ENCODE measurements at places on chromosomes 4 and X.

GRCh38 chr4:187021436-187022205, 298.0 kb upstream of the FAT1 start:
- no peak for DNase-seq

DNA sequence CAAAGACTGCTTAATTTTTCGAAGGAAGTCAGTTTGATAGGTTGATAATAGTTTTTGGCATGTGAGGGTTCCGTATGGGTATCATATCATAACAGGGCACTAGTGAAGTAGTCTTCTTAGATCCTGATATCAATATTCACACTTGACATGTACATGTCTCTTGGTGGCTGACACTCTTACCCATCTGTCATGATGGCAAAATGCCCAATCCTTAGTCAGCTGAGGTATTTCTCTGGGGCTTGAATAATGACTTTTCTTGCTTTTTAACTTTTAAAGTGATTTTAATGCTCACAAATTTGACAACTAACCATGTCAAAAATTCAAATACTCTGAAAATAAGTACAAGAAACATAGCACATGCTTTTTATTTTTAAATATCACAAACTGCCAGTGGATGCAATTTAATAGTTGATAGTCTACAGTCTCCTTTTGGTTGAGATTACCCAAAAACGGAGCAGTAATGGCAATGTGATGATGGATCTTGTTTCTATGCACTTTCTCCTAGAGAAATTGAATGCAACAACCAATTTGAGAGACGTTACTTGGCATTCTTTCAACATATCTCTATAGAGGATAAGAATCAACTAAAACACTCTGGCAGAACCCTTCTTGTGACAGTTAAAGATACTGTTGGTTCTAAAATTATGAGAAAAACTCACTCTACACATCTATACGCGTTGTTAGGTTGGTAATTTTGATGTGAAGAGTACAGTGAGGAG, 552.9 kb upstream of the PABPC4L start:
- no peak for DNase-seq

DNA sequence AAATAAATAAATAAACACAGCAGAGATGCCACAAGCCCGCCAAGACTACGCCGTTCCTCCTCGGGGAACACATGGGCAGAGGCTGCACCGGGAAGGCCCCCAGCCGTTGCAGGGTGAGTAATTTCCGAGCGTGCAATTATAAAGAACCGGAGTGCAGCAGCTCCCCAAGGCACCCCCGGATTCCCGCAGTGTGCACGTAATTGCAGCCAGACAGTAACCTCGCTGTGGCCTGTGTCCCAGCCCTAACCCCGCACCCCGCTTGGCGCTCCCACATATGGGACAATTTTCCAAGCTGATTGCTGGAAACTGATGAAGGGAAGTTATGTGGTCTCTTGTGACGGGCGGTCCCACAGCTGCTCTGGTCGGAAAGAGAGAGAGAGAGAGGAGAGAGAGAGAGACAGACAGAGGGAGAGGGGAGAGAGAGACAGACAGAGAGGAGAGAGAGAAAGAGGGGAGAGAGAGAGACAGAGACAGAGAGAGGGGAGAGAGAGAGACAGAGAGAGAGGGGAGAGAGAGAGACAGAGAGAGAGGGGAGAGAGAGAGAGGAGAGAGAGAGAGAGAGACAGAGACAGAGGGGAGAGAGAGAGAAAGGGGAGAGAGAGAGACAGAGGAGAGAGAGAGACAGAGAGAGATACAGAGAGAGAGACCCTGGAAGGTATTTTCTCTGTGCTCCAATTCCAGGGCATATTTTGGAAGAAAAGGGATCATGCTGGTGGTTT, 275.4 kb downstream of the SHOX start:
- no peak for DNase-seq

DNA sequence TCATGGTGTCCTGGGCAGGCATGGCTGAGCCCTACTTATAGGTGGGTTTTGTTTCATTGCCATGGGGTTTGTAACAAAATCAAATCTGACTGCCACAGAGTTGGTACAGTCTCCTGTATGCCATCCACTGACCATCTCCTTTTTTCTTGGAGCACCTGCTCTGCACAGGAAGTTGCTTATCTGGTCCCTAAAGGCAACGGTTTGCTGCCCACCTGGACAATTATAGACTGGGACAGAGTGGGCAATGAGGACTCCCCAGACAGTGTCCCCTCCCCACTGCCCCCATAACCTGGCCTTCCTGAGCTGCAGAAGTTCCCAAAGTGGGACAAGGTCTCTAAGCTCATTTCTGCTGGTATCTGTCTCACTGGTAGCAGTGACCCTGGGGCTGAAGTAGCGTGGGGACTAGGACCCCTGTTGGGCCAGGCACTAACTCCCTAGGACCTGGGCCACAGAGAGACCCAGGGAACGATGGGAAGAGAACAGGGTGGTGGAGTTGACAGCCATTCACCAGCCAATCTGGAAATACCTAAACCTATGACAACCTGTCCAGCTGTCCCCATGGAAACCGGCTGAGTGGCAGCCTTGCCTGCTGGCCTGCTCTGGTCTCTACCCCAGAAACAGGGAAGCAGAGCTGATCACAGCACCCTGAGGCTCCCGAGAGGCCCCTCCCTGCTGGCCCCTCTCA, 64.7 kb downstream of the WFS1 start:
- DNase-seq, result peak; percentile 14

- no peak for DNase-seq
Measured at GRCh38 chrX:123449335-123449734, 265.3 kb downstream of the GRIA3 start.

- DNase-seq, result no peak
Measured at GRCh38 chr4:68359508-68359907, 9.6 kb upstream of the YTHDC1 start.

DNA sequence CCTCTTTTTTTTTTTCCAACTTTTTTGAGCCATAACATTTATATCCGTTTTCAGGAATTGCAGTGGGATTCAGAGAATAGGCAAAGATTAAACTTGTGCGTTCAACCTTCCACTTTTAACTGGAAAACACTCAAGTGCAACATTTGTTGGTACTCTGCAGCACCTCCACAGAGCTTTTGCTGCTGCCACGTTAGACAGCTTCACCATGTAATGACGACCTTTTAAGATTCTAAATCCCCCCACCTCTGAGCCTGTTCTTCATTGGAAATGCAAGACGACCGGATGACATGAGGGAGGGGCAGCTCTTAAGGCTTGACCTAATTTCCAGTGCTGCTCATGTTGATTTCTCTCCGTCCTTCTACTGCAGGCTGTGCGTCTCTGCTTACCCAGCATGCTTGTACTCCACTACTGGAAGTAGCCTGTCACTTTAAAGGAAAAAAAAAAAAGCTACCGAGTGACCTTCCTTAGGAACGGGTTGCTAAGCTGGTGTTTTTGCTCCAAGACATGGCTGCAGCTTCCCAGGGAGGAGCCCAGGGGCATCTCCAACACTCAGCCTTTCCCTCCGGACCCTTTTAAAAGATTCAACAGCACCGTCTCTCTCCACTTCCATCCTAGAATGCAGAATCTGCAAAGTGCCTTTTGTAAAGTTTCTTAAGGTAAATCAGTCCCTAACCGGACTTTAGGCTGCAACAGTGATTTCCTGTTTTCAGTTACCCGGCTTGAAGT, at the start of gene CC2D2A:
CC2D2A (plus strand) TSS at position 481 of the 726 bp plus-strand sequence. CDS start 6,051 bp downstream, outside the sequence.
- DNase-seq, result no peak

DNA sequence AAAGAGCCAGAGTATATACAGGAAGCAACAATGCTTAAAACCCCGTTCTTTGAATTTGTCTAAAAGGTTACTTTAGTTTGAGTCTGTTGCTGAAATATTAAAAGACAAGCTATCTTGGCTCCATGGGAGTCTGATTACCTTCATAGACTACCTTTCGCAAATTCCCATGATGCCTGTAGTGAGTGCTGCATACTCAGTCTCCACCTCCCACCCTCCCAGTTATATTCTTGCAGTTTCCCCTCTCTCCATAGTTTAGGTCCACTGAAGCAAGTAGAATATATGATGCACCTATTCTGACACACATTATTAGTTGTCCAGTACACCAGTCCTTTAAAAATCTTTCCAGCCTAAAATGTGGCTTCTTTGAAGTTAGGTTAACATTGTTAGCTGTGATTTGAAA, 2.4 kb downstream of the CNKSR2 start:
- DNase-seq, result no peak

- no peak for DNase-seq
Measured at GRCh38 chrX:153640736-153641575, 6.0 kb upstream of the DUSP9 start.

DNA sequence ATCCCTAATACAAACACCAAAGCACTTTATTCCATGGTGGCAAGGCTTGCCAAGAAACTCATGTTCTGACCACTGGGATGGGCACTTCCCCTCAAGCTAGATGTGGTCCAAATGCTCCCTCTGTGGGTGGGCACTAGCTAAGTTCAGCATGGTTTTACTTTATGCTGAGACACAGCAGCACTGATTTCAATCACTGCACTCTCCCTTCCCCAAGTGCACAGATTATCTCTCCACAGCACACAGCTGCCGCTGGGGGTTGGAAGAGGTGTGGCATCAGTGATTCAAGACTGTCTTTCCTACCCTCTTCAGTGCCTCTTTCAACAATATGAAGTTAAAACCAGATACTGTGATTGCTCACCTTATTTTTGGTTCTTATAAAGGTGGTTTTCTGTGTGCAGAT, 16.5 kb upstream of the GUCY2F start:
- DNase-seq, result no peak

DNA sequence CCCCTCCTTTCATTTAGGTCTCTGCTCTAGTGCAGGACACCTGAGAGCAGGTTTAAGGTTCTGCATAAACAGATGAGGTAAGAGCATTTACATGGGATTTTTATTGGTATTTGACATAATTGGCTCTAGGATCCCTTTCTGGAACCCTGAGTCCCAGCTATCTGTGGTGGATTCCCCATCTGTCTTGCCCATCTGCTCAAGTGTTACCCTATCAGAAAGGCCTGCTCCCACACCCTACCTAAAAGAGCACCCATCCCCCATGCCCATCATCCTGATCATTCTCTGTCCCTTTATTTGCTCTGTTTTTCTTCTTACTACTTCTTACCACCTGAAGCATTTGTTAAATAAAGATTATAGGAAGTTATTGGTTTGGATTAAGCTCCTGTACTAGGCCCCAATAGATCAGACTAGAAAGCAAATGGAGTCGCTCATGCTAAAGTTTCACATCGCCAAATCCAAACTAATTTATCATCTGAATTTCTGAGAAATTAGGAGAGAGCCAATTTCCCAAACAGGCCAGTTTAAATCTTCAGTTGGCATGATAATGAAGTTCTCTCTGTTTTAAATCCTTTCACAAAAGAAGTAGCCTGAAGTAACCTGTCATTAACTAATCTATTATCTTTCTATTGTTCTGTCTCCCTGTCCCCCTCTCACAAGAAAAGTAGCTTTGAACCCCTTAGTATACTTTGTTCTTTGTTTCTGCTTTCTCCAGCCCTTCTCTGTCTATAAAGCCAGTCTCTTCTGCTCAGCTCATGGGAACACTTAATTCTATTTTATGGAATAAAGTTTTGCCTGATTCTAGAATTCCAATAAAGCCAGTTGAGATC, 178.6 kb downstream of the ZNF674 start:
- DNase-seq, result no peak

- no peak for DNase-seq
Measured at GRCh38 chr4:182421753-182422152, 178.6 kb downstream of the TENM3 start.

DNA sequence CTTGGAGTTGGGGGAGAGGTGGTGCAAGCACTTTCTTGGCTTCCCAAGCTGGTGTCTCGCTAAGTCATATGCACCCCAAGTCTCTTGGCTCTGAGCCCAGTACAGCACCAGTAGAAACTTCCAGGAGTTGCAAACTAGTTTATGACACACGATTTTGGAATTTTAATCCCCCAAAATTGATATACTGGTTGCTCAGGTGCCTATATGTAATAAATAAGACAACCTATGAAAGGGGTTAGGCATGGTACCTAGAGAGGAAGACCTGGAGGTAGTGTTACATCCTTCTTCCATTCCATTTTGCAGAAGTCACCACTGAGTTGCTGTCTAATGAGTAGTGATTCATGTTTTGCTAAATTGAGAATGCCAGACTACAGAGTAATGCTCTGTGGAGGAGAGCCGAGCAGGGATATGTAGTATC, 4.3 kb upstream of the SLC4A4 start:
- no peak for DNase-seq

GRCh38 chrX:107675823-107676555, 47.7 kb downstream of the PRPS1 start:
- no peak for DNase-seq

- DNase-seq, result no peak
Measured at GRCh38 chrX:71632923-71633657, 14.8 kb upstream of the CXCR3 start.

- DNase-seq, result no peak
Measured at GRCh38 chr4:108270466-108271450, 102.0 kb upstream of the LEF1 start.

- peak; percentile 70 for DNase-seq
Measured at GRCh38 chr4:185793716-185794115, 18.3 kb downstream of the SORBS2 start.

DNA sequence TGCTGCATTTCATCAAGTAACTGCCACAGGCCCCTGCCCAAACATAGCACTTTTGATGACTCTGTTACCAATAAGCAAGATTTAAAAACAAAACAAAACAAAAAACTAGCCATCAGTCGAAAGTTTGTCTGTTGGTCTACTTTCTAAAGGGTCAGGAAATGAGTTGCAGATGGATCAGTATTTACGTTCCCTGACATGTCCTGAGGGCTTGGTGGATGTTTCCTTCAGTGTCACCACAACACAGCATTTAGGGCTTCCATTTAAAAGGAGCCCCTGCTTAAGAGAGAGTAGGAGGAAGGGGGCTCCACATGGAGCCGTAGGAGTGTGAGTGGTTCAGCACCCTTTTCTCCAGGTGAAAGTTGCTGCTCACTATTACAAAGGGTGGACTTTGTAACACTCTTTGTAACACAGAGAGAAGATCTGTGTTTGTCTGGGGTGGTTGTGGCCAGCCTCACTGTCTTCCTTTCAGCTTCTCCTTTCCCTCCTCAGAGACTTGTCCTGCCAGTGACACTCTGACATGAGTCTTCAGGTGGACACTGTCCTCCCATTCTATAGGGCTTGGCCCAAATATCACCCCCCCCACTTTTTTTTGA, 167.5 kb upstream of the PDE5A start:
- no peak for DNase-seq

- DNase-seq, result no peak
Measured at GRCh38 chr4:124953486-124953885, 241.0 kb upstream of the ANKRD50 start.

GRCh38 chrX:53266914-53267313, 14.5 kb downstream of the IQSEC2 start:
- DNase-seq, result no peak

GRCh38 chrX:112830540-112830939, 10.1 kb downstream of the AMOT start:
- DNase-seq, result no peak

GRCh38 chr4:6900956-6901355, 8.7 kb upstream of the TBC1D14 start:
- DNase-seq, result no peak

DNA sequence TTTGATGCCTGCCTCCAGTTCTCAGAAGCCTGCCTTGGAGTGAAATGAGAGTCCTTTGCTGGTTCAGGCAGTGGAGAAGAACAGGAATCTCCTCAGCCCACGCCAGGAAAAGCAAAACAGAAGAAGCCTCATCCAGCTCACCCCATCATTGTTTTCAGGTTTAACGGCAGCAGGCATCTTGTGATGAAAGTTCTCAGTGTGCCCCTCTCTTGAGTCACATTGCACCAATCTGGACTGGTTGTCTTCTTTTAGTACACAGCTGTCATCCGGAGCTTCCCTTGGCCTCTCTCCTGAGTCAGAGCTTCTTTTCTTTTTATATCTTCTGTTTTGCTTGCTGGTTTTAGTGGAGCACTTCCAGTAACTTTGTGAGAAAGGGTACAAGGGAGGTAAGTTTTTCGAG, 50.9 kb downstream of the TSPAN7 start:
- no peak for DNase-seq

All from right cardiac atrium (tissue), 5 donors.